ENCODE measurements at places on chromosomes 16 and 17.

GRCh38 chr17:42928714-42929496 is 28.3 kb downstream of the G6PC1 start:
- peak; percentile 15 for DNase-seq

DNA sequence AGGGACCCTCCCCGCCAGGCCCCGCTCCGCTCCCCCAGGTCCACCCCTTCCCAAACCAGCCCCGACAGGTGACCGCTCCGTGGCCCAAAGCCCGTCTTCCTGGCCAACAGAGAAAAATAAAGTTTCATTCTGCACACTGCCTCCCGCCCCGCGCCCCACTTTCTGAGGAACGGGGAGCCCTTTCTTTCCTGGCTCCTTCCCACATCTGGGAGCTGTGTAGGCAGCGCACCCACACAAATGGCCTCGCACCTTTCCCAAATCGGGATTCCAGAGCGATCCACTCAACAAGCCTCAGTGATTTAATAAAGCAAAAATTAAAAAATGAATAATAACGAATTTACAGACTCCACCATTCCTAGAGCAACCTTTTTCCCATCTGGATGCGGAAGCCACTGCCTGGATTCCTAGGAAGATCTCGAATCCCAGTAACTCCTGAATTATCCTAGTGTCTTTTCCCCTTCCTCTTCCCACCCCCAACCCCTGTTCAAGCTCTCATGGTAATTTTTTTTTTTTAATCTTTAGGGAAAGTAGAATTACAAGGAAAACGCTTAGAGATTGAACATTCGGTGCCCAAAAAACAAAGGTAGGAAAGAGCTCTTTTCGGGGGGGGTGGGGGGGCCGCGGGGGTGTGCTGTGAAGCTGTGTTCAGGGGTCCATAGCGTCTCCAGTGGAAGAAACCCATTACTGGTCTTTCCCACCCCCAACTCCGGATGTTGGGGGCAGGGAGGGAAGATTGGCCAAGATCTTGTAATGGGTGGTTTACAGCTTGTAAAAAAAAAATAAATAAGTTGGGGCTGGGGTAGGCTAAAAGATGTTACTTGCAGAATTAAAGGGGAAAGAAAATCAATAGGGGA is 1.6 kb downstream of the IGF2BP1 start:
- DNase-seq = no peak

GRCh38 chr17:27782791-27783206 is 17.5 kb downstream of the NOS2 start:
- no peak for DNase-seq

DNA sequence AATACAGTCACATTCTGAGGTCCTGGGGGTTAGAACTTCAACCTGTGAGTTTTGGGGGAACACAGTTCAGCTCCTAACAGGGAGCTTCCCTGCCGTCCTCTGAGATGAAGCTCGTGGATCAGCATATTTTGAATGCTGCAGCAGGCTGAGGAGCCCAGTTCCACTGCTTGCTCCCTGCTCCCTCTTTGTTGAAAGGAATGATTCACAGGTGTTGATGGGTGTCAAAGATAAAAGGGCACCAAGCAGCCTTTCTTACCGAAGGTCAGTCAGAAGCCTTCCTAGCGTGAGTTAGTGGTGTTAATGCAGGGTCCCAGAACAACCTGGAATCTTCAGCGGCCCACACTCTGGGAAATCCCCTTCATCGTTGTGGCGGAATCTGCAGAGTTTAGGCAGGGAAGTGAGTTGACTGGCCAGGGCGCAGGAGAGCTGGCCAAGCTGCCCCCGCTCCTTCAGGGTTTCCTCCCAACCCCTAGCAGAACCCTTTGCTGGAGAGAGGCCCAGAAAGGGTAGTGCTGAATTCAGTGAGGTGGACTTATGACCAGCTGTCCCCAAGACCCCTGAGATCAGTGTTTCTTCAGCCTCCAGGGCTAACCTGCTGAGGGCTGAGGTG is 114.8 kb downstream of the GNAO1 start:
- DNase-seq = no peak

DNA sequence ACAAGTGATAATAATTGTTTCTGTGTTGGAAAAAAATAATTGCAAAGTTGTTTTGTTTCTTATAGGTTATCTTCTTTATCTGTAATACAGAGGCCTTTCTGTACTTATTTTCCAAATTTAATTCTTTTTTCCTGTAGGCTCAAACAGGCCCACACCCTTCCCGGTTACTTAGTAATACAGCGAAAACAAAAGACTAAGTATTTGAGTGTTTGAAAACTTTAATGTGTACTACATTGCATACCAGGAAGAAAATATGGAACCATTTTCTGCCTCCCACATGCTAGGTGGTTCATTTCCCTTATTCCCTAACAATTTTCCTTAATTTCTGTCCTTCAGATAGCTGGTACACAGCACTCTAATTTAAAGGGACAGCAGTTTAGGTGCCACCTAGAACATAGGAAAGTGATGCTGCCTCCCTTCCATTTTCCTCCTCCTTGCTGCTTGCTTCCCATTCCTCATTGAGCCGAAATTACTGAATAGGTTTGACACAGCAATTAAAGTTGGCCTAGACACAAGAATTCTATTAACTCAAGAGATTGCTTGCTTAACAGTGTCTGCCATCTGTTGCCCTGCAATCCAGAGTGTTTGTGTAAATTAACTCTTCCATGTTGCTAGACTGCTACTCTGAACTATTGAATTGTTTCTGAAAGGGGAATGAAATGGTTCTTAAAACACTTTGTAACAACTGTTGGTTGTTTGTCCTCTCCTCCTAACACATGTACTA is 24.2 kb downstream of the CYB5B start:
- no peak for DNase-seq

- DNase-seq = no peak
These were observed 18.4 kb downstream of the GJD3 start for GRCh38 chr17:40345994-40346764.

GRCh38 chr17:71349908-71350600 is 770.8 kb upstream of the SOX9 start:
- DNase-seq = no peak

DNA sequence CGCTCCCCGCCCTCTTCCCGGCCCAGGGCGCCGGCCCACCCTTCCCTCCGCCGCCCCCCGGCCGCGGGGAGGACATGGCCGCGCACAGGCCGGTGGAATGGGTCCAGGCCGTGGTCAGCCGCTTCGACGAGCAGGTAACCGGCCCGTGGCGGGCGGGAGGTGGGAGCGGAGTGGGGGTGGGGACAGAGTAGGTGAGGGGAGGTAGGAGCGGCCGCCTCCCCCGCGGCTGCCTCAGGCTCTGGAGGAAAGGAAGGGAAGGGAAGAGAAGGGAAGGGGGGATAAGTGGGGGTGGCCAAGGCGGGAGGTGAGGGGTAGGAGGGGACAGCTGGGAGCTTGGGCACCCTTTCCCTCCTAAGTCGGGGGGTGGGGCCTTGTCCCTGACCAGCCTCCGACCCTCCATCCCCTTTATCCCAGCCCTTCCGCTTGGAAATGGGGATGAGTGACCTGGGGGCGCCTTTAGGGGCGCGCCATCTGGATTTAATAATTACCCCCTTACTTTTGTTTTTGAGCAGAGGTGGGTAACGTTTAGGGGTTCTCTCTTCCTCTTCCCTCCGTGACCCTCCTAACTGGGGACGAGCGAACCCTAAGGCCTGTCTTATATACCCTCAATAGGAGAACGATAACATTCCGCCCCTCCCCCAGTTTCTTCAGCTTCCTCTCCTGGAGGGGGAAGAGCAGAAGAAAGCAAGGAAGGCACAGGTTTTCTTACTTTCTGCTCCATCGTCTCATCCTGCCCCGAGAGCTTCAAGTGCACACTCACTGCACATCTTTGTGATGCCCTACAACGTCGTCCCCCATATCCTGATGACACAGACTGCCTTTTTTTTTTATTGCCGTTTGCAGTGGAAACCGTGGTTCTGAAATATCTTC is 694 bp downstream of the NF1 start:
- DNase-seq = no peak

DNA sequence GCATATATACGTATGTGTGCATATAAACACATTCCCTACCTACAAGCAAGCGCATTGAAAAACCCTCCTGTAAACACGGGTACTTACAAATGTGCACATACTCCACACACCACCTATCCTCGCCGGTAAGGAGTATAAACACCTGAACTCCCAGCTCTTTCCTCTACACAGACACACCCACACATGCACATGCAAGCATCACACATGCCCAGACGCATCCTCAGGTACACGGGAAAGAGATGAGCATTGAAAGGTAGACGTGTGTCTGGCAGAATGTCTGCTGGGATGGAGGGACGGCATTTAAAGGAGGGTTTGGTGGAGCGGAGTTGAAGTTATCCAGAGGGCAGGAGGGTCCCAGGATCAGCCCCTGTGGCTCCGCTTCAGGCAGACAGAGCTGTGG is 4.7 kb upstream of the SMTNL2 start:
- DNase-seq = no peak

DNA sequence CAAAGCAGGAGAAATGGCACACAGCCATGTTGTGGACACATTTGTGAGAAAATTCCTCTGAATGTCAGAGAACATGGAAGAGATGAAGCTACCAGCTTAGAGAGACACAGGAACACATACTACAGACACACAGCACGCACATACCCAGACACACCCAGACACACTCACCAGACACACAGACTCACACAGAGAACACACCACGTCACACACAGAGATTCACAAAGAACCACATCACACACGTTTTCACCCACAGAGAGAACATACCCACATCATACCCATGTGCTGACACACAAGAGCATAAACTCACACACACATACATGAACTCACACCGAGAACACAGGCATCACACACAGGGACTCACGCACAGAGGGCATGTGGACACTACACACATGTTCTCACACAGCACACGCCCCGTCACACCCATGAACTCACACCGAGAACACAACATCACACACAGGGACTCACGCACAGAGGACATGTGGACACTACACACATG is 124.9 kb downstream of the METRNL start:
- DNase-seq = no peak

GRCh38 chr16:90019543-90020259 is 445 bp upstream of the DBNDD1 start:
- DNase-seq = no peak

DNA sequence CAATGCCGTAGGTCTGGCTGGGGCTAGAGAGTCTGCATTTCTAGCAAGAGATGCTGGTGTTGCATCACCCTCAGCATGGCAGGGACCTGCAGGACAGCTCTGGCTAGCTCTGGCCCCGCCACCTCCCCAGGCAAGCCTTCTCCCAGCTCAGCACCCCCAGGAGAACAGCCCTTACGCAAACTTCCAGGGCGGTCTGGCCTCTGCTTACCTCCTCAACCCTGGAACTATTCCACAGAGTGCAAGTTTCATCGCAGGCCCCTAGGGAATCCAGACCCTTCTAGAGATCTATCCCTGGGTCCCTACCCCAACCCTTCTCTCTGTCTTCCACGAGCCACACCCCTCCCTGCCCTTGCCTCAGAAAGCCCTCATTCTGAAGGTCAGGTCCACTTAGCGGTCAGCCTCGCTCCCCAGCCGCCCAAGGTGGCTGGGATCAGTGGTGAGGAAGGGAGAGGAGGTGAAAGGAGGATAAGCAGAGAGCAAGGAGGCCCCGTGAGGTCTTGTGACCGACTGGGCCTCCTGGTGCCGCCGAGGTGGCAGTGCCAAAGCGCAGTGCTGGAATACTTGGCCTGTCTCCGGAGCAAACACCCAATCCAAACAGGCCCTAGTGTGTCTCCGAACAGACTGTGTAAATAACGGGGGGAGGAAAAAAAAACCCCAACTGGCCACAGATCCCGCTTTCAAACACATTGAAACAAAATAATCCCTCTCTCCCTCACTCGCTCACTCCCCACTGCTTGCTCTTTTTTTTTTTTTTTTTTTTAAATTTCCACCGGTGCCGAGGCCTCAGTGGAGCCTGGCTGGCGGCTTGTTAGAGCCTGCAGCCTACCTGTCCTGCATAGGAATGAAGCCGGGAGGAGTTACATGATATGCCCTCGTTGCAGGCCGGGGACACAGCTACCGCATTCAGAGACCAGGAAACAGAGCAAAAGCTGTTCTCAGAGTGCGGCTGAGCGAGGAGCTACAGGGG is 380.9 kb downstream of the SOX9 start:
- DNase-seq = no peak

DNA sequence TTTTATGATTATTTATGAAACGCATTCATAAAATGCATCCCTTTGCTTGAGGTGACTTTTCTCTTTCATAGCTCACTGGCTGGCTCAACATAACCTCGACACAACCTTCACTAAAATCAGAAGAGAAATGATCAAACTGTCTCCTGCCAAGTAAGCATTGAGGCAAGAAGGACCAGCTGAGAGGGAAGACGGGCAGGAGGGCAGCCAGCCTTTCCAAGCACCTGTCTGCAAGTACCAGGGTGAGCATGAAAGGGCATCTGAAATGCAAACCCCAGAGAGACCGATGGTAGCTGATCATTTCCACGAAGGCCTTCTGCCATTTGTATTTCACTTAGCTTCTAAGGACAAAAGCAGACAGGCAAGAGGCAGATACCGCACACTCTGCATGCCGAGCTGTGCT is 52.1 kb upstream of the RPH3AL start:
- no peak for DNase-seq

GRCh38 chr17:83104577-83105505 is 25.4 kb downstream of the METRNL start:
- DNase-seq = no peak

DNA sequence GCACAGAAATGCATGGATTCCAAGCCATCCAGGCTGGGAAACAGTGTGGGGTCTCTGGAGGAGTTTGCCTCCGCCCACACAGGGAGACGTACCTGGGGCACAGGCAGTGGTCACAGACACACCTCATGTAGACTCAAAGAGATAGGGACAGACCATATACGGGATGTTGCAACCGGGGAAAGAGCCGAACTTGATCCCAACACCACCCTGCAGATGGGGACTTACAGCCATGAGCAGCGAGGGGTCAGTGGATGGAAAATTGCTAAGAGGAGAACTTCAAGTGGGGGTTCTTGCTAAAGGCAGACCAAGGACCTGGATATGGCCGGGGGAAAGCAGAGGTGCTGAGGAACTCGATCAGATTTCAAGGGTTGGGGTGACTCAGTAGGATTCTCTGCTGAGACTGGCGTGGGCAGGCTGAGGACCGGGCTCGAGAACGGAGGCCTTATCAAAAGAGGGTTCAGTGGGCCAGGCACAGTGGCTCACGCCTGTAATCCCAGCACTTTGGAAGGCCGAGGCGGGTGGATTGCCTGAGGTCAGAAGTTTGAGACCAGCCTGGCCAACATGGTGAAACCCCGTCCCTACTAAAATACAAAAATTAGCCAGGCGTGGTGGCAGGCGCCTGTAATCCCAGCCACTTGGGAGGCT is 12.0 kb upstream of the DNAH17 start:
- no peak for DNase-seq

GRCh38 chr16:14325502-14326401 is 254.6 kb downstream of the MRTFB start:
- no peak for DNase-seq

- DNase-seq = no peak
These were observed 2.1 kb downstream of the PPP1R1B start for GRCh38 chr17:39628655-39629493.

Measured in stimulated activated CD8-positive, alpha-beta memory T cell treated with anti-CD3 and anti-CD28 coated beads, Interleukin-4, amount 100 ng/mL, for 24 hours (primary cell).